ENCODE measurements at places on chromosomes 11 and 22. TPM values are rescaled to one million over a fixed set of nuclear protein-coding genes. Genes with fewer than 3 reads are reported as not detected.
A peak's percentile ranks its signal among the peaks of the same experiment; 100 is the strongest.

The SCGB1D2 gene
- not detected for total RNA-seq

The RFPL1 gene
- not detected for total RNA-seq

The CDC42EP1 gene
- 70.2 TPM for total RNA-seq

The TRIM64C gene
- not detected for total RNA-seq

The ACRV1 gene
- not detected for total RNA-seq

The MRGPRX4 gene
- not detected for total RNA-seq

The ZC3H12C gene
- total RNA-seq = 4.7 TPM

- DNase-seq = no peak
- no peaks in the 10 kb centered on the region for H3K27me3 ChIP-seq
- H3K4me1 ChIP-seq = peaks cover 18% of the 10 kb centered on the region
- no peak overlapping the region for H3K27ac ChIP-seq
Observed at GRCh38 chr22:24147666-24148065, 33.6 kb upstream of the SUSD2 start.

DNA sequence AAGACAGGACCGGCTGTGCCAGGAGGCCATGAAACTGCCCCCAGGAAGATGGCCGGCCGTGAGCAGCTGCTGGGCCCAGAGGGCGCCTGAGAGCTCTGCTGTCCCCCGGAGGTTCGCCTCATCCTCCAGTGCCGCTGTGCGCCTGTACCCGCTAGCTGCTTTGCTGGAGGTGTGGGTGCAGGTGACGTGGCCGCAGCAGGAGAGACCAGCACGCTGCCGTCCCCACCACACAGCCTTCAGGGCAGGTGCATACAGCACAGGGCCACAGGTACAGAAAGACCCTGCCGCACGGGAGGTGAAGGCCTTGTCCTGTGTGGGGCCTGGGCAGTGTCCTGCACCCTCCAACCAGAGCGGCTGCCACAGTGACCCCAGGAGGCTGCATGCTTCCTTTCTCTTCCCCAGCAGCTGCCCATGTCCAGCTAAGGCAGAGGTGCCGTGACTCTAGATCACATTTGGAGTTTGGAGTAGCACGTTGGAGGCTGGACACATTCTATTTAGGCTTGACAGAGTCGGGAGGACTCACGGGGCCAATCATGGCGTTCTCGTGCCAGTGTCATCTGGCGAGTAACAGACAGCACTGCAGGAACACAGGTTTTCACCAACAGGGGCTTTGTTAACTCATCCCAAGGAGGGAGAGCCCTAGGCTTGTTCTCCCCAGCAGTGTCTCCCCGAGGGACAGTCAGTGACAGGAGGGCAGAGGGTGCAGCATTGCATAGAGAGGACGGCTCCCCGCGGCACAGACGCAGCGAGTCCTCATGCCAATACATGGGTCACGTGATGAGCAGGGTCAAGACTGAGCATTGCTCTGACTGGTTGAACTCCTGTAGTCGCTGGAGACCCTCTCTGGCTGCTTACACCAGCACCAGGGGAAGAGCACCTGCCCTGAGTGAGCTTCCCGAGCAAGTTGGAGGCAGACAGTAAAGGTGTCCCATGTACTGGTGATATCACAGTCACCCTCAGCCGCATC, 18.7 kb upstream of the PANX2 start:
- H3K27me3 ChIP-seq = peaks cover 29% of the 10 kb centered on the region
- H3K27ac ChIP-seq = no peak overlapping the region
- peaks cover 2% of the 10 kb centered on the region for H3K4me1 ChIP-seq

DNA sequence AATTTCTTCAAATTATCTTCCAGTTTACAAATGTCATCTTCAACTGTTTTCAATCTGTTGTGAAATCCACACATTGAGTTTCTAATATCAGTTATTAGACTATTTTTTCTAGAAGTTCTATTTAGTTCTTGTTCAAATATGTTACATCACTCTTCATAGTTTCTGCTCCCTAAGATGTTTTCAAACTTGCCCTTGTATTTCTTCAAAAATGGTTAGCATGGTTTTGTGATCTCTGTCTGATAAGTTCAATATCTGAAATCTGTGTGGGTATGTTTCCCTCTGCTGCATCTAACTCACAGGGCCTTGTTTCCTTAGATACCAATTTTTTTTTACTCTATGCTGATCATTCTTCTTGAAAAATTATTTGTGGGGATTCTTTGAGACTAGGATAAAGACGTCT, 46.2 kb upstream of the SLC36A4 start:
- H3K4me3 ChIP-seq = no peak overlapping the region
- no peak for DNase-seq
- no peaks in the 10 kb centered on the region for H3K4me1 ChIP-seq
- H3K27ac ChIP-seq = no peak overlapping the region
- H3K36me3 ChIP-seq = no peaks in the 10 kb centered on the region

DNA sequence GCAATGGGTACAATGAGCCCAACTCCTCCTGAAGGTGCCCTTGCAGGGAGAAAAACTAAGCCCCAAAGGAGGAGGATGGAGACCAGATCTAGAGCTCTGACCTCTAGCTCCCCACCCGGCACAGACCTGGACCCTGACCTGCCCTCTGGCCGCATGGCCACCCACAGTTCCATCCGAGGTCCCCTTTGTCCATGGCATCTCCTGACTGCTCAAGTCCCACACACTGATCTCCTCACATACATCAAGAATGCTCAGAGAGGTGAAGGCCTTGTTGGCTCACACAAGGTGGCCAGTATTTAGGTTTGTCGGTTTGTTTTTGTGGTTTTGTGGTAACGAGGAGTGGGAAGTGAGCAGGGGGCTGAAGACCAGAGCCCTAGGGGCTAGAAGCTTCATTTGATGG, 423.5 kb upstream of the B3GAT1 start:
- no peaks in the 10 kb centered on the region for H3K4me1 ChIP-seq
- no peak overlapping the region for H3K4me3 ChIP-seq
- DNase-seq = no peak
- no peaks in the 10 kb centered on the region for H3K36me3 ChIP-seq

DNA sequence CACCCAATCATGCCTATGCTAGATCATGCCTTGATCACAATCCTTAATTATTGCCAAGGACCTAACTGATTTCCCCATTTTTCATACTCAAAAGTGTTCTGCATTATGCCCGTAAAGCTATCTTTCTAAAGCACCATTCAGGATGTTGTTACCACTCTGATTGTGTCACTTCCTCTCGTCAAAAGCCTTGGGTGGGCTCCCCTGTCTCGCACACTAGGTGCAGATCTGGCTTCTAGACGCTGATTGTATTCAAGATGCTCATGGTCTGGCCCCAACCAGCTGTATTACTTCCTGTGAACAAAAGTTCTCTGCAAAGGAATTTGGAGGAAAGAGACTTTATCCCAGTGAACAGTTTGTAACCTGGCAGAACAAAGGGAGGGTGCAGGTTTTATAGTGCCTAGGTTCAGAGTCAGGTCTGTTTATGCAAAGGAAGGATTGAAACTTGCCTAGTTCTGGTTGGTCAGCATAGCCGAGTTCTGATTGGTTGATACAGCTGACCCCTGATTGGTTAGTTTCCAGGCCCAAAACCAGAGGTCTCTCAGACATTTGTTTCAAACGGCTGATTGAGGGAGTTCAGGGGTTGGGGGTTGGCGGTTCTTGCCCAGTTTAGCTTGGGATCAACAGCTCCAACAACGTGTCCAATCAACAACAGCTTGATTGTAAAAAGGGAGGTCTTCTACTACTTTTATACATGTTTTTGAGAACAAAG, 25.4 kb downstream of the ATG13 start:
- no peak overlapping the region for H3K4me3 ChIP-seq
- no peaks in the 10 kb centered on the region for H3K4me1 ChIP-seq
- H3K27me3 ChIP-seq = no peaks in the 10 kb centered on the region
- peaks cover 39% of the 10 kb centered on the region for H3K36me3 ChIP-seq

- no peaks in the 10 kb centered on the region for H3K27me3 ChIP-seq
- peaks cover 21% of the 10 kb centered on the region for H3K4me1 ChIP-seq
- no peak for DNase-seq
- no peak overlapping the region for H3K27ac ChIP-seq
Observed at GRCh38 chr11:74135127-74135840, 35.5 kb downstream of the C2CD3 start.

DNA sequence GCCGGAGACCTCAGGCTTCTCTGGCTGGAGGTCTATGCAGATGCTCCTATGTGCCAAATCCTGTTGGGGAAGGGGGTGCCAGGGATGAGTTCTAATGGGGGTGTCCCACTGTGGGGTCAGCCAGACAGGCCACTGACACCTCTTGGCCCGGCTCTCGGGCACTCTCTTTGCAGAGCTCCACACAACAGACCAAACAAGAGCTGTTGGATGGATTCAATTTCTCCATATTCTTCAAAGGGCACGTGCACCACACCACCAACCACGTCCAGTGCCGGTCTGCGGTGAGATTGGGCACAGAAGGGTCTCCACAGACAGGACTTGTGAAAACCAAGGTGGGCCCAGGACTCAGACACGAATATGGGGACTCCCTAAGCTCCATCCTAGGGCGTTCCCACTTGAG, 2.2 kb upstream of the RGL4 start:
- no peak overlapping the region for H3K4me3 ChIP-seq
- no peak for DNase-seq

DNA sequence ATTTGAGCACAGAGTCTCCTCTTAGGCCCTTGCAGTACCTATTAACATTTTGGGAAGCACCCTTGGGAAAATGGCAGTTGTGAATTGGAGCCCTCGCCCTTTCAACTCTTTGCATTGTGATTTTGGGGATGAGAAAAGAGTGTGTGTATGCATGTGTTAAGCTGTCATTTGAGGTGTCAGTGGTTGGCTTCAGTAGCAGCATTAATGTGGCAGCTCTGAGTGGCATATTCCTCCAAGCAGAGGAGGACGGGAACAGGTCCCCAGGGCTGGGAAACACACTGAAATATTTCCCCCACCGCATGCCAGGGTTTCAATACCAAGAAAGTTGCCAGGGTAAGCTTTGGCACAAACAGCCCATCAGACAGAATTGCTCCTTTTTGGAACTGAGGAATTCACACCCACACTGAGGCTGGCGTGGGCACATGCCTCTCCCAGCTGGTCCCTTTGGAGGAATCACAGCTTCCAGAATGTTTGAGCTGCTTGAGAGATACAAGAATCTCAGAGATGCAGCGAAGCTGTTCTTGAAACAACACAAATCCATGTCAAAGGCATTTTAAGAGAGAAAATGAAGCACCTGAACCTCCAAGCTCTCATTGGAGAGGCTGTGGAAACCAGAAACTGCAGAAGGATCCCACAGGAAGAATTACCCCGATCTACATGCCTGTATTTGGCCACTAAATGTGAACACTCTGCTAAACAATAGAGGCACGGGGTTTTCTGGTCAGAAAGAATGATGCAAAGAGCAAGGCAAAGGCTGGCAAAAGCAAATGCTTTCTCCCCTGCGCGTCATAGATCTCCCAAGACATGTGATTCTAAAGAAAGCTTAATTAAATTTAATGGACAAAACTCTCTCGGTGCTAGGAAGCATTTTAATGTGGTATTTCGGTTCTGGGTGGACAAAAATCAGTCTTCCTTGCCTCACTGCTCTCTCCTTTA, 67.2 kb upstream of the RCN1 start:
- no peaks in the 10 kb centered on the region for H3K36me3 ChIP-seq
- no peaks in the 10 kb centered on the region for H3K27me3 ChIP-seq
- no peaks in the 10 kb centered on the region for H3K4me1 ChIP-seq

- H3K27ac ChIP-seq = no peak overlapping the region
- H3K4me3 ChIP-seq = no peak overlapping the region
- no peaks in the 10 kb centered on the region for H3K36me3 ChIP-seq
- H3K27me3 ChIP-seq = no peaks in the 10 kb centered on the region
Observed at GRCh38 chr11:73216465-73216864, 1.6 kb upstream of the P2RY2 start.

DNA sequence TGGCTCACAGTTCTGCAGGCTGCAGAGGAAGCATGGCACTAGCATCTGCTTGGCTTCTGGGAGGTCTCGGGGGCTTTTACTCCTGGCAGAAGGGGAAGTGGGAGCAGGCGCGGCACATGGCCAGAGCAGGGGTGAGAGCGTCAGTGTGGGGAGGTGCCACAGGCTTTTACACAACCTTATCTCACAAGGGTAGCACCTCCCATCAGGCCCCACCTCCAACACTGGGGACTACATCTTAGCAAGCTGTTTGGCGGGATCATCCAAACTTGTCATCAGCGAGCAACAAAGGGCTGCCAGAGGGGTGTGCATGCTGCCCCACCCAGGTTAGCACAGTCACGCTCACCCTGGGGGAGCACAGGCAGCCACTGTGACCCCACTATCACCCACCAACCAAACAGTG, 18.9 kb upstream of the YPEL1 start:
- peak overlapping the region; percentile 70 for H3K27ac ChIP-seq
- no peaks in the 10 kb centered on the region for H3K27me3 ChIP-seq
- peaks cover 38% of the 10 kb centered on the region for H3K36me3 ChIP-seq
- peak overlapping the region; percentile 4 for H3K4me3 ChIP-seq
- peak; percentile 100 for DNase-seq
- peaks cover 43% of the 10 kb centered on the region for H3K4me1 ChIP-seq

GRCh38 chr11:77619576-77620198, 17.9 kb downstream of the CLNS1A start:
- peaks cover 90% of the 10 kb centered on the region for H3K36me3 ChIP-seq
- H3K4me3 ChIP-seq = no peak overlapping the region
- no peak overlapping the region for H3K27ac ChIP-seq

DNA sequence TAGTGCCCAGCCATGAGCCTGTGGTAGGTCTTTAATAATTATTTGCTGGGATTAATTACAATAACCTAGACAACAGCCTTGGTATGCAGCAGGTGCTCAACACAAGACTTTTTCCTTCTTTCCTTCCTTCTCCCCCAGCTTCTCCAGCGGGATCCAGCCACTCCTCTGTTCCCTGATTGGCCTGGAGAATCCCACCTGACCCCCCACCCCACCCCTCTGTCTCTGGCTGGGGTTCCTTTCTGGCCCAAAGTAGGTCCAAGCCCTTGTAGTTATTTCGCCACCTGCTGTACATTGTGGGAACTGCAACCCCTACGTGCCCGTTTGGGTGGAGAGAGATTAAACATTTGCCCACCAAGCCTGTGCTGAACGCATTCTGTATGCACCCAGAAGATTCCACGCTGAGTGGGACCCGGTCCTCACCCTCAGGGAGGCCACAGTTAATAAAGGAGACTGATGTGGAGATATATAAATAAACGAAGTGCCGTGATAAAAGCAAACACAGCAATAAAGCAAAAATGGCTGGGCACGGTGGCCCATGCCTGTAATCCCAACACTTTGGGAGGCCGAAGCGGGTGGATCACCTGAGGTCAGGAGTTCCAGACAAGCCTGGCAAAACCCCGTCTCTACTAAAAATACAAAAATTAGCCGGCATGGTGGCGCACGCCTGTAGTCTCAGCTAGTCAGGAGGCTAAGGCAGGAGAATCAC, 32.1 kb upstream of the DGKZ start:
- H3K27ac ChIP-seq = no peak overlapping the region
- no peaks in the 10 kb centered on the region for H3K27me3 ChIP-seq
- H3K36me3 ChIP-seq = peaks cover 52% of the 10 kb centered on the region
- peaks cover 20% of the 10 kb centered on the region for H3K4me1 ChIP-seq

- H3K27ac ChIP-seq = no peak overlapping the region
- H3K27me3 ChIP-seq = no peaks in the 10 kb centered on the region
- H3K4me3 ChIP-seq = no peak overlapping the region
- no peaks in the 10 kb centered on the region for H3K36me3 ChIP-seq
Observed at GRCh38 chr11:83681031-83681781, 395.0 kb upstream of the CCDC90B start.

DNA sequence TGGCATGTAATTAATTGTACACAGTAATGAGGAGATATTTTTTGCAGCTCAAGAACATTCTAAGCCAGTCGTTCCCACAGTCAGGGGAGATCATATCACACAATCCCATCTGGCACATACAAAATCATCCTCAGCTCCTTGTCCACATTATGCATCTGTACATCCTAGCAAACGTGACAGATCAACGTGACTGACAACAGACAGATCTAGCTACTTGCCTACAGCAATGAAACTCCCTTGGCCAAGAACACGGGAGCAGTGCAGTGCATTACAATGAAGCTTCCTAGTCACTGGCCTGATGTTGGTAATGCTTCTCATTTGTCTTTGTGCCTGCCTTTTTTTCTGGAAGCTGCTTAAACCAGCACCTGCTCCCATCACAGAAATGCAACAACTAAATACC, 24.5 kb upstream of the GUCY1A2 start:
- H3K27ac ChIP-seq = no peak overlapping the region
- no peaks in the 10 kb centered on the region for H3K36me3 ChIP-seq
- no peaks in the 10 kb centered on the region for H3K4me1 ChIP-seq
- no peak overlapping the region for H3K4me3 ChIP-seq
- H3K27me3 ChIP-seq = no peaks in the 10 kb centered on the region
- no peak for DNase-seq
